ENCODE measurements at places on chromosomes 1 and 21. TPM values are rescaled to one million over a fixed set of nuclear protein-coding genes. Genes with fewer than 3 reads are reported as not detected.
A peak's percentile ranks its signal among the peaks of the same experiment; 100 is the strongest.

- peak; percentile 10 for DNase-seq
Observed at GRCh38 chr21:42834726-42835191, 44.6 kb downstream of the WDR4 start.

- peak; percentile 48 for DNase-seq
Observed at GRCh38 chr1:185260611-185261010, 56.4 kb downstream of the IVNS1ABP start.

DNA sequence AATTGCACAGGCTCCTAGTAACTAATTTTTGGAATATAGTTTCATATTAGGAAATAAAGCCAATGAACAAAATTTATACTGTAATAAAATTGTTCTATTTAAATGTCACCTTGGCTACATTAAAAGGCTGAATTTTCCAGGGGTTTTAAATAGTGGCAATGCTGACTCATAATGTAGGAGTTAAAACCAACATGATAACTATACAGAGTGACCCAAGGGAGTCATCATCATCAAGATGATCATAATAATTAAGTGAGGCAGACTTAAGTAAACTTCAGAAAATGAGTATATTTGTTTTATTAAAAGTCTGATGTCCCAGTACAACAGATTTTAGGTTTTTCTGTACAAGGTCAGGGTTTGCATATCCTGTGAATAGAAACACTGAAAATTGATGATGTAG lies 183.4 kb downstream of the PLPPR4 start:
- DNase-seq: peak; percentile 9

DNA sequence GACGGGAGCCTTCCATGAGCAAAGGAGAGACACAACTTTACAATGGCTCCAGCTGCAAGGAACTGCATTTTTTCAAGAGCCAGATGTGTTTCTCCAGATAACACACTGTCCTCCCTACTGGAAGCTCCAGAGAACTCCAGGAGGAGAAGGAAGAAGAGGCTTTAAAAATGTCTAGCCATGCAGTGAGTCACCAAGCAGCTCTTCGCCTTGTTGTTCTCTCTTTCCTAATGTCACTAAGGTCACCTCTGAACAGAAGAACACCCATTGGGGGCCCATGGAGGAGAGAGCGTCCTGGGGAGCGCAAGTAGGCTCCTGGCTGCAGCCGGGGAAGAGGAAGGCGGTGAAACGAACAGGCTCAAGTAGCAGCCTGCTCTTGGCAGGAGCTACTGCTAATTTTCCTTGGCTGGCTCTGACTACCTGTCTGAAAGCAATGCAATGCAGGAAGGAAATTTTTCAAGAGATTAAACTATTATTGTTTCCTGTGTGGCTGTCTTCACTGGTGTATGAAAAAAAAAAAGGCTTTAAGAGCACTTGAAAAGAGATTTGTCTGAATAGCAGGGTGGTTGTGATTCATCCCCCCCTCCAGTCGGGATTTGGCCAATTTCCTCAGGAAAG lies 321.9 kb downstream of the SETD4 start:
- DNase-seq: peak; percentile 27

DNA sequence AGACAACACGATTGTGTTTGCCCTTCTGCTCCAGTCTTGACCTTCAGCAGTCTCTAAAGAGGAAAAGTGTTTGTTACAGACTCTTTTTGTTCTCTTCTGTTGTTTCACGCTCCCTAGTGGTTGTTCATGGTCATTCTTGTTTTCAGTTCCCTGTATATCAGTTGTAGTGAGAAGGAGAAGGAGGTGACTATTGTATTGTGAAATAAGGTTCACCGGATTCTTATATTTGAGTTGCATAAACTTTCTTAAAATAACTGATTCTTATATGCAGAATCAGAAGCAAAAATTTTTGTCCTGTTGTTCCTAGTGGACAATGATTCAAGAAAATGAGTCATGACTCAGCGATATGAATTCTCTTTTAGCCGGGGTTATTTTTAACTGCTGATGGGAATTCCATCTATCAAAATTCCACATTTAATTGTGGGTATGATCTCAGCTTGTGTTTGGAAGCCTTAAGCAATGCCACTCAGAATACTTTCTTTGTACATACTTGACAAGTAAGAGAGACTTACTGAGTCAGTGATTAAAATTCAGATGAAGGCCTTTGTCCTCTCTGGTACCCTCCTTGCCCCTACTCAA lies 152.2 kb downstream of the CLEC20A start:
- peak; percentile 66 for DNase-seq

The CASQ2 gene
- 0.17 TPM for total RNA-seq

The ERG gene
- total RNA-seq: not detected

The WNT9A gene
- total RNA-seq: 36.6 TPM

The C4BPA gene
- total RNA-seq: not detected

The LCE1B gene
- total RNA-seq: not detected

The TMEM125 gene
- 8.6 TPM for total RNA-seq
